ENCODE measurements at places on chromosomes 7 and 10. TPM values are rescaled to one million over a fixed set of nuclear protein-coding genes. Genes with fewer than 3 reads are reported as not detected.

DNA sequence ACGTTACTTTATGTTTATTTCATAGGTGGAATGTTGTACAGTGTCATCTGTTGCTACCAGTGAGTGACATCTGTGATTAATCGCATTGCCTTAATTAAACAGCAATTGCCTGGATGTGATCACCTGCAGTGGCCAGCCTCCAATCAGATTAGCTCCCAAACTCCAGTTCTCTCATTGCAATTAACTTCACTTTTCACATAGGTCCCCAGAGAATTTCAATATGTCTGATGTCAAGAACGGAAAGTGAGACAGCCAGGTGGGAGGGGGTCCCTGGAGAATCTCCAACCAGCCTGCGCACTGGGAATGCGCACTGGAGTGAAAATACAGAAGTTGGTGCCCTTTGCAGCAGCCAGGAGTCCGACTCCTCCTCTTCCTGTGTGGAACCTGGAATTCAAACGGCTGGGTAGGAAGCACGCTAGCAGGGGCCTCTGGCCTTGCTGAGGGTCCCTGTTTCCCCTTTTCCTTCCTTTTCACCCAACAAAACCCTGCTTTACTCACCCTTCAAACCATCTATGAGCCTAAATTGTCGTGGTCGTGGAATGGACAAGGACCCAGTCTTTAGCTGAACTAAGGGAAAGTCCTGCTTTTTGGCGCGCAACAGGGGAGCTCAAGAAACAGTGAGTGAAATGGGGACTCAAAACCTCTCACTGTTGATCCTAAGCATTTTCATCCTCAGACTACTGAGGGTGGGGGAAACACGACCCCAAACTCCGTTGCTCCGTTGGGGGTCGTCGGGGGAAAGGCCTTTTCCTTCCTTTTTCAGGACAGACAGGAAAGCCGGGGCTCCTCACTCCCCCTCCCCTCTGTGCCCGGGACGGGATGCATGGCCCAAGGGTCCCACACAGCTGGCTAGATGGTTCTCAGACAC, 1355.5 kb upstream of the LRRTM3 start:
- no peak for DNase-seq

DNA sequence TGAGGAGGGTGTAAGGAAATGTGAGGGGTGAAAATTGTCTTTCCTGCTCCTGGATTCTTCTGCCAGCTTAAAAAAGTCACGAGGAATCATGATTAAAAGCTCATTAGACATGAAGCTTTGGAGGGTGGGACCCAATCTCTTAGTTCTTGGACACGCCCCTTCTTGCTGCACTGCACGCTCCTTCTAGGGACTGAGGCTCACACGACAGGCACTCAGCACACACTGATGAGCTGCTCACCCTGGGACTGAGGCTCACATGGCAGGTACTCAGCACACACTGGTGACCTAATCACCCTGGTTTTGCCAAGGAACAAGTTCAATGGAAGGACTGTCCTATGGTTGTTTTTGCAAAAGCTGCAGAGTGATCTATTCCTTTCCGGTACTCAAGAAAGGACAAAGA, 65.8 kb upstream of the ELMO1 start:
- no peak for DNase-seq

GRCh38 chr10:1272079-1272776, 216.0 kb downstream of the WDR37 start:
- DNase-seq = no peak

The PCLO gene
- total RNA-seq = 6.3 TPM

GRCh38 chr7:98281757-98282606, 496 bp downstream of the BRI3 start:
- no peak for DNase-seq

The PDE1C gene
- total RNA-seq = 47.8 TPM

DNA sequence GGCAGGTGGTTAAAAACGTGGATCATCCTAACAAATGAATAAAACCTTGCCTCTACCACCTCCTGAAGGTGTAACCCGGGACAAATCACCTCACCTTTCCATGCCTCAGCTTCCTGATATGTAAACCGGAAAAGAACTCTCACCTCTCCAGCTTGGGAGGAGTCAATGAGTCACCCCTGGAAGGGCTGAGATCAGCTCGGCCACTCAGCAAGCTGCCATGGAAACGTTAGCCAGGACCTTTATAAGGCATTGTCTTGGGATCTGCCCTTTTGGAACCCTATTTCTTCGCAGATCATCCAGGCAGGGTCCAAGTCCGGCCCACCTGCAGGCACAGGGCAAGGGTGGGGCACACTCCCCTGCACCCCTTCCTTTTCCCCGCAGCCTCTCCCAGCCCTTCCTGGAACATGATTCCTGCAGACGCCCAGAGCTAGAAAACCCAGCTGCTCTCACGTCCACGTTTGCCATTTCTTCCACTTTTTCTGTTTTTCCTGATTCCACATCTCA, 81.6 kb upstream of the PFKP start:
- DNase-seq = no peak

DNA sequence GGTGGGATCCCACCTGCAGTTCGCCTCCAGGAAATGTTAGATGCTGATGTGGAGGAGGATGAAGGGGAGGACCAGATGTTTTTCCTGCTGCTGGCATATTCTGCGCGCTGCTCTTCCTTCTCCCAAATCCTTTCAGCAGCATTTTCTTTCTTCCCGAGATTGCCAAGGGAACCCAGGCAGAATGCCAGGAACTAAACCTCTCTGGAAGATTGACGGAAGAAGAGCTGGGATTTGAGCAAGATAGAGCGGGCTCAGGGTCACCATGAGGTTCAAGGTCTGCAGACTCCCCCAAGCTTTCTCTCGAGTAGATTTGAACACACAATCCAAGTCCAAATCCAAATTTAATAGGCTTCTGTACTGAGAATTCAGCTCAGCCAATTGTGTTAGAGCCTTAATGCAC, 345.2 kb upstream of the C7orf33 start:
- DNase-seq = no peak

DNA sequence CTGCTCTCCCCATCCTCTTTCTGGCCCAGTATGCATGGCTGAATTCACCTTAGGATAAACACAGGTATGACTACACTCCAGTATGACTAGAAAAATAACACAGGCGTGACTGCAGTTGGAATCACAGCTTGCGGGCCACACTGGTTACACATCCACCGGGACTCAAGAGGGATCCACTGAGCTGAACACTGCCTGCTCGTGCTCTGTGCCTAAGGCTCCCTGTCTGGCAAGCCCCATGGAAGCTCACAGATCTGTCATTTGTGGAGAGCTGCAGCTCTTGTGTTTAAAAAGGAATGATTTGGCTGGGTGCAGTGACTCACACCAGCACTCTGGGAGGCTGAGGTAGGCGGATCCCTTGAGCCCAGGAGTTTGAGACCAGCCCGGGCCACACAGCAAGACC, 26.8 kb downstream of the VOPP1 start:
- DNase-seq = no peak

DNA sequence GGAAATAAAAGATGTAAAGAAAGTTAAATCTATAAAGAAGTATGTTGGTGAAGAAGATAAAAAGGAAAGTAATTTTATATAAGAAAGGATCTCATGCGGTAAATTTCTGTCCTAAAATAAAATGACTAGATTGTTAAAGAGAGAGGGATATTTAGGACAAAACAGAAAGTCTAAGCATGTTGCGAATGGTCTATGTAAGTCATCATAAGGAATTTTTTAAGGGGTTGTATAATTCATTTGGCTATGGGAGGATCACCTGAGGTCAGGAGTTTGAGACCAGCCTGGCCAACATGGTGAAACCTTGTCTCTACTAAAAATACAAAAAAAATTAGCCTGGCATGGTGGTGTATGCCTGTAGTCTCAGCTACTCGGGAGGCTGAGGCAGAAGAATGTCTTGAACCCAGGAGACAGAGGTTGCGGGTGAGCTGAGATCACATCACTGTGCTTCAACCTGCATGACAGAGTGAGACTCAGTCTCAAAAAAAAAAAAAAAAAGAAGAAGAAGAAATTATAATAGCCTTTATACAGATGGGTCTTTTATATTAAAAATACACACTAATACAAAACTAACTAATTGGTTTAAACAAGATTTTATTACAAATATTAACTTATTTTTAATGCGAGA, 294.3 kb downstream of the MAGI2 start:
- no peak for DNase-seq

- DNase-seq = no peak
Observed at GRCh38 chr10:89156161-89156835, 50.8 kb downstream of the CH25H start.

The ZNF212 gene
- 3.0 TPM for total RNA-seq

GRCh38 chr10:109976681-109977080, 31.1 kb upstream of the ADD3 start:
- DNase-seq = no peak

The PTPRZ1 gene
- total RNA-seq = 3.0 TPM

GRCh38 chr7:138667535-138668228, 33.5 kb downstream of the SVOPL start:
- DNase-seq = no peak

DNA sequence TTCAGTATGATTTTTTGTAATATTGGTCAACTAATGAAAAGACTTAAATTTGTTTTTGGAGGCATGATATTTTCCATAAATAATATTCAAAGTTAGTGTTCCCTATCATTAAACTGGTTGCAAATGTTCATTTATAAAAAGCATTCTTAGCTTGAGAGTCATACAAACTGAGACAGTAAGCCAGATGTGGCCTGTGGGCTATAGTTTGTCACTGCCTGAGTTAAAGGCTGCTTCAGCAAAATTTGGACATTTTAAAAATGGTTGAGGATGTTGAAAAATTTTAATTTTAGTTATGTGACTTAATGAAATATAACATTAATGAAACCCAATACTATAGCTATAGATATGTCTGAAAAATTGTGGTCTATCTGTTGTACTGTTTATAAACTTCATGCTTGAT, 180.2 kb upstream of the CACNA2D1 start:
- no peak for DNase-seq

The PHKG1 gene
- total RNA-seq = 27.3 TPM

GRCh38 chr7:124432009-124432578, 333.5 kb downstream of the GPR37 start:
- DNase-seq = no peak
